ENCODE measurements at places on chromosomes 1 and 21.

DNA sequence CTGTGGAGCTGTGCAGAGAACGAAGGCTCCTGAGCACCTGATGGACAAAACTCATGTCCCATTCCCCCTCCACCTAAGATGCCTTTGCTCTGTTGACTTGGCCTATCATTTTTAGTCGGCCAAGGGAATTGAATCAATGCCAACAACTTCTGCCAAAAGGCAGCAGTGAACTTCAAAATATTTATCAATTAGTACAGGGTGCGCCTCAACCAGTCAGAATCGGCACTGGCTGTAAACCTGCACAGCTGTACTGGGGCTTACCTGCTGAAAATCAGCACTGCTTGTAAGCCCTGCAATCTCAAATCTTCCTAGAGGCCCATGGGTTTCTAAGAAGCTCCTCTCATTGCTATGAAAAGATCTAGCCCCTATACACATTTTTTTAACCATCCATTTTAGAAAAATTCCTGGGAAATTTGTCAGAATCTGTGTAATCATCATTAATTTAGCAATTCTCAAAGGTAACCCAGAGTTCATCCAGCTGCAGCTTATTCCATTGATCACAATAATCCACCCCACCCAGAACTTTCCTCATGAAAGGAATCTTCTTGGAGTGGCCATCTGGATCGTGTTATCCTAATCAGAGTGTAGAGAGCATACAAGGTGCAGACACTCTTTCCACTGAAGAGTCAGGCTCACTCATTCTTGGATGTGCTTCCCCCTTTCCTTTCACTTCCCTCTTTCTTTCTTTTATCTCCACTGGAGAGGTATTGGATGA is 40.2 kb downstream of the ADAMTS1 start:
- DNase-seq: no peak

- DNase-seq: no peak
Measured at GRCh38 chr1:205954819-205955404, 11.7 kb upstream of the SLC26A9 start.

DNA sequence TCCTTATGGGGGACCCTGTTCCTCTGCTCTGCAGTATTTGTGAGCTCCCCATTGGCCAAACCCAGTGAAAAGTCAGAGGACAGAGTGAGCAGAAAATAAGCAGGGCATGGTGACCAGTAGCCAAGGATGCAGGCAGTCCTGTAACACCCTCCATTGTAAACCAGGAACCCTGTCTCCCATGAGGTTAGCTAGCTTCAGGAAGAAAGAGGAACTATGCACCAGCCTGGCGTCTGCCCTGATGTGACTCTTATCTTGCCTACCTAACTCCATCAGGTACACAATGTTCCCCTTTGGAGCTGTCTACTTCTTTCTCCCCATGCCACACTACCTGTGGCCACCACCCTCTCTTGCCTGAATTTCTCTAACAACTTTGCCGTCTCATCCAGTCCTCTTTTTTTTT is 119.2 kb downstream of the LRIG2 start:
- DNase-seq: no peak

DNA sequence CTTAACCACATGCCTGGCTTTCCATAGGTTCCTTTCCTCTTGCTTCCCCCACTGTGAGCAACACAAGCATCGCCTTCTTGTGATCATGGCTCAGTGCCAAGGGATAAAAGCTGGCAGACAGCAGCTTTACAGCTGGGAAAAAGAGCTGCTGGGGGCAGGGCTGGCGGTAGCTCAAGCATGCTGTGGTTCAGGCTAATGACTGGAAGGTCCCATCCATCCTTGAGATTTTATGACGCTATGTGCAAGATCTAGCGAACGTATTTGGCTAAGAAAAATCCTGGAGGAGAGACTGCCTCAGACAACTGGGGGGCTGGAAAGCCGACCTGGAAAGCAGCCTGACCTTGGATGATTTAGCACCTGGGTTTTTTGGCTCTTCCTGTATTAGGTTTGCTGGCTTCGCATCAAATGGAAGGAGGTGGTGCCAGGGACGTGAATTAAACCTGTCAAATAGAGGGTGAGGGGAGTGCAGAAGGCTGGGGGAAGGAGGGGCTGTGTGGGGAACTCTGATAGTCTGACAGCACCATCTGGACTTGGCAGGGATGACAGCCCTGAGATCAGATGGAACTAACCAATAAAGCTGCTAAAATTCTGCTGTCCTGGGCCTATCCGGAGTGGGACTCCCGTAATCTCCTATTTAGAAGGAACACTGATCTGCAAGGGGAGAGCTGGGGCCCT is 34.8 kb downstream of the ZMYND12 start:
- DNase-seq: peak; percentile 86

- no peak for DNase-seq
Measured at GRCh38 chr1:117838911-117839310, 90.5 kb downstream of the GDAP2 start.

DNA sequence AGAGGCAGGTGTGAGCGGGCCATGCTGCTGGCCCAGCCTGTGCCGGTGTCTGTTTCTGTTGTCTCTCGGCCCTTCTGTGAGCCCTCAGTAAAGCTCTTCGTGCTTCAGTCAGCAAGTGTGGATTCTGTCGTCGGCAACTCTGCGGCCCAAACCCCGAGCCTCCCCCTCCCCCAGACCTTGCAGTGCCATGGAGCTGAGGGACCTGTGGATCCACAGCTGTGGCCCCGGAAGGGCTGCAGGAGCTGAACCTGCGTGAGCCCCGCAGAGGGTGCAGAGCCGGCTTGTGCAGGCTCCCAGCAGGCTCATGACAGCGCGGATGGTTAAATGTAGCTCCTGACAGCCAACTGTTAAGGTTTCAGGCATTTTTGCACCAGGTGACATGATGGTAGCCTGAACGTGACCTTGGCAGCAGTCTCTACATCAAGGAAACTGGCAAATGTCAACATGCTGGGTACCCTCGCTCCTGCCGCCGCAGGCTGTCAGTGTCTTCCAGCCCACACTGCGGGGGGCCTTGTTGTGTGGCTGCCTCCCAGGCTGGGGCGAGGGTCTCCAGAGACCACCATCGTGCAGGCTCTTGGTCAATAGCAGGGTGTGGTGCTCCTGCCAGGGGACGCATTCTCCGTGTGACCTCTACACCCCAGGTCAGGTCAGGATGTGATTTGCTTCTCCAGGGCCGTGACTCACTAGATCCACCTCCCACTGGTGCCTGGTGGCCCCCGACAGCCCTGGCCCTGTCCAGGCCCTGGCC is 7.0 kb downstream of the LRRC3 start:
- DNase-seq: no peak

DNA sequence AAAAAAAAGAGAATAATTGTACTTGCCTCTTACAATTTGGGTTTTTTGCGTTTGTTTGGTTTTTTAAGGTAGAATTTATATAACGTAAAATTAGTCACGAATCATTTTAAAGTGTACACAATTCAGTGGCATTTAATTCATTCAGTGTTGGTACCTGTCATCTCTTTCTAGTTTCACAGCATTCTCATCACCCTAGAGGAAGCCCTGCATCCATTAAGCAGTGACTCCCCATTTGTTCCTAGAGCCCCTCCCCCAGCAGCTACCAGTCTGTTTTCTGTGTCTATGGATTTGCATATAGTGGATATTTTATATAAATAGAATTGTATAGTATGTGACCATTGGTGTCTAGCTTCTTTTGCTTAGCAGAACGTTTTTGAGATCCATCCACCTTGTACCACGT is 233.2 kb upstream of the FMN2 start:
- no peak for DNase-seq

DNA sequence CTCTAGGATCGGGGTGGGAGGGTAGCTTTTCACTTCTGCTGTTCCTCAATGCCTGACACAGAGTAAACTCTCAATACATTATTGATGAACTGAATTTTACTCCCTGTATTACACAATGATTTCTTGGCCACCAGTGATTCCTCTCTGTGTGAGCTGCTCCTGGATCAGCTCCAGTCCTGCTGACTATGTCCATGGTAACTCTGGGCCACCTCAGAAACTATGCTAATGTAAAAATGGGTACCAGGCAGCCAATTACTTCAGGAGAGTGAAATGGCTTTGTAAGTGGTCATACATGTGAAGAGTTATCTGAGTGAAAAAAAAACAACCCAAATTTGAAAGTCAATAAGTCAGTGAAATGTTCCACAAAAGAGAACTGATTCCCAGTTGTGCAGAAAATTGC is 311.0 kb downstream of the KCNH1 start:
- DNase-seq: no peak

GRCh38 chr1:229848752-229849677 is 218.0 kb upstream of the GALNT2 start:
- no peak for DNase-seq

GRCh38 chr1:43835082-43836021 is 98.2 kb upstream of the ARTN start:
- no peak for DNase-seq

DNA sequence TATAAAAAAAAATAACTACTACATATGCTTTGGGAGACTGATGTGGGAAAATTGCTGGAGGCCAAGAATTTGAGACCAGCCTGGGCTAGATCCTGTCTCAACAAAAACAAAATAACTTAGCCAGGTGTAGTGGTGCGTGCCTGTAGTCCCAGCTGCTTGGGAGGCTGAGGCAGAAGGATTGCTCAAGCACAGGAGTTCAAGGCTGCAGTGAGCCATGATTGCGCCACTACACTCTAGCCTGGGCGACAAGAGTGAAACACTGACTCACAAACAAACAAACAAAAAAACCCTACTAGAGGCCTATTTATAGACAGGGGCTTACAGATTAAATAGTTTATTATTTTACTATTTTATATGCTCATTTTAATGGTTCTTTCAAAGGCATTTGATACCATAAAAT is 80.0 kb downstream of the LHX4 start:
- DNase-seq: no peak

DNA sequence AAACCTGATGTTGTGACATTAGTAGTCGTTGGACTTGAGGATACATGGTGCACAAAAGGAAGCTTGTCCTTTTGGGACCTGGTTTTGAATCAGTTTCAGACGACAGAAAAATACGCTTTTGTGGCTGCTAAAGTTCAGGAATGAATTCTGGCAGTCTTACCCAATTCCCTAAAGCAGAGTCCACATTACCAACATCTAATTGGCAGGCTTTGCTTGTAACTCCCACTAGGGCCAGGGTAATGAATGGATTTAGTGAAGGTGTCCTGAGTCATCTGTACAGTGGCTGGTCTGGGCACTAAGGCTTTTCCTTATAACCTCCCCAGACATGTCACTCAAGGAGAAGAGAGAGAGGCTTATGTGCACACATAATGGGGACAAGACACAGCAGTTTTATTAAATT is 66.2 kb upstream of the RNPC3 start:
- no peak for DNase-seq

- no peak for DNase-seq
Measured at GRCh38 chr1:41740058-41740457, 178.7 kb downstream of the HIVEP3 start.

DNA sequence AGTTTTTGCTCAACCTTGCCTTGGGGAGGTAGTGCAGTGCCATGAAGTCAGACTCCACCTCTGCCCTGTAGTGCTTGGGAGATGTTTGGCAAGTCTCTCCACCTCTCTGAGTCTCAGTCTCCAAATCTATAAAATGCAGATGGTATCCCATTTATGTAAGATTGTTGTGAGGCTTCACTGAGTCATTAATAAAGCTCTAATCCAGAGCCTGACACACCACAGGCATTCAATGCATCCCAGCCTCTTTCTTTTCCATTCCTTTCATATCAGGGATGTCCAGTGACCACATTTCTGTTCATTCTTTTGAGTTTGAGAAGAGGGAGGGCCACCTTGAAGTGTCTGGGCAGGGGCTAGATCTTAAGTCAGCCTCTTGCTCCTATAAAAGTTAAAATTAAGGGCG is 37.6 kb upstream of the LMO4 start:
- no peak for DNase-seq

DNA sequence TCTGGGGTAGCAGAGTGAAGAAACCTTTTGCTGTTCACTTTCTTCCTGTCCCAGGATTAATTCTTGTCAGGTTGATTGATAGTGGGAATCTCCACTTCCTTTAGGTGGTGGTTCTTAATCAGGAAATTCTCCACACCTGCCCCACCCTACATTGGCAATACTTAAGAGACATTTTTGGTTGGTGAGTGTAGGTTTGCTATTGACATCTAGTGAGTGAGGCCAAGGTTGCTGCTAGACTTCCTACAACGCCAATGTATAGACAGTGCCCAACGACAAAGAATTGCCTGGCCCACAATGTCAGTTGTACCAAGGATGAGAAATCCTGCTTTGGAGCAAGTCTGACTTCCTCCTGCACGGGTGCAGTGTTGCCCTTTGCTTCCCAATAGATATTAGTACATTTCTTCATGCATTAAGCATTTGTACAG is 38.5 kb downstream of the MAP3K7CL start:
- DNase-seq: no peak

DNA sequence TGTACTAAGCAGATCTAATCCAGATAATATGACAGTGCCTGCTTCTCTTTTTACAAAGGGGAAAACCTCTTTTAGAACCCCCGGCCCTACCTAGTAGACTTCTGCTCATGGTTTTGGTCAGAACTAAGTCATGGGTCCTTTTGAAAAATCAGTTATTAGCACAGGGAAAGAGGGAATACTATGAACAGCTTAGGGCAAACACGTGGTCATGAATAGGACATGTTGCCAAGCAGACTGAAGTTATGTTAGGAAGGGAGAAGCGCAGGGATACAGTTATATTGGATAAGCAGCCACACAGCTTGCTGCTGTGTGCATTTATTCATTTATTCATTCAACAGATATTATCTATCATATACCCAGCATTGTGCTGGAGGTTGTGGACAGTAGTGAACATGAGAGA is 25.3 kb upstream of the IGSF3 start:
- no peak for DNase-seq

DNA sequence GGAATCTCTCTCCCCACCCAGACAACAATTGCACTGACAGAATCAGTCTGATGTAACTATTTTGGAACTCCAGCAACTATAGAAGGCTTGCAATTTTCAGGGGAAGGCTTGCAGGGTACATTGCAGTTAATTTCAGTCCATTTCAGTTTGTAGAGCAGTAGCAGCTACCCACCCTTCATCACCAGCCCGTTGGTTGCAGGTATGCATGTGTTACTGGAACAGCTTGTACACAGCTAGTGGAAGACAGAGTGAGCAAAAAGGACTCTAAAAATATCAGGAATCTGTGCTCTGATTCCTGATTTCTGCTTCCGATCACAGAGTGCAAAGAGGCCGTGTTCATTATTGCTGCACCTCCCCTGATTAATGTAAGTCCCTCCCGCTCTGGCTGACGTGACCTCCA is 449.0 kb downstream of the NPHP4 start:
- no peak for DNase-seq

- DNase-seq: no peak
Measured at GRCh38 chr1:146029117-146029516, 7.6 kb upstream of the HJV start.

- no peak for DNase-seq
Measured at GRCh38 chr21:39384674-39385298, 35.9 kb upstream of the HMGN1 start.

GRCh38 chr1:89686520-89686919 is 53.6 kb downstream of the LRRC8C start:
- no peak for DNase-seq

DNA sequence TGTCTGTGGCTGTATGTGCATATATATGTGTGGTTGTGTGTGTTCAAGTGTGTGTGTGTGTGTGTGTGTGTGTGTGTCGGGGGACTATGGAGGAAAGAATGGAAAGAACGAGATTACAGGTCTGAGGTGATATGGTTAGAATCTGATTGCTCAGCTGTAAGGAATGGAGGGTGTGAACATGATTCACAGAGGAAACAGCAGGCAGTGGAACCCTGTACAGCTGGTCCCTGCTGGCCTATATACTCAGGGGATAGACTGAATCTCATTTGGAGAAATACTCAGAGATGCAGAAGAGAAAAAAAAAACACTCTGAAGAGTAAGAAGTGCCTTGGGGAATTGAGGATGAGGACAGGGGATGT is 180.1 kb upstream of the ESRRG start:
- no peak for DNase-seq
